ENCODE measurements at places on chromosomes 2 and 18. TPM values are rescaled to one million over a fixed set of nuclear protein-coding genes. Genes with fewer than 3 reads are reported as not detected.

- DNase-seq, result no peak
Measured at GRCh38 chr2:196479350-196479749, 160.2 kb upstream of the CCDC150 start.

GRCh38 chr18:28995319-28995718 lies 818.4 kb upstream of the CDH2 start:
- no peak for DNase-seq

- DNase-seq, result no peak
Measured at GRCh38 chr2:62140426-62141141, 55.3 kb upstream of the B3GNT2 start.

DNA sequence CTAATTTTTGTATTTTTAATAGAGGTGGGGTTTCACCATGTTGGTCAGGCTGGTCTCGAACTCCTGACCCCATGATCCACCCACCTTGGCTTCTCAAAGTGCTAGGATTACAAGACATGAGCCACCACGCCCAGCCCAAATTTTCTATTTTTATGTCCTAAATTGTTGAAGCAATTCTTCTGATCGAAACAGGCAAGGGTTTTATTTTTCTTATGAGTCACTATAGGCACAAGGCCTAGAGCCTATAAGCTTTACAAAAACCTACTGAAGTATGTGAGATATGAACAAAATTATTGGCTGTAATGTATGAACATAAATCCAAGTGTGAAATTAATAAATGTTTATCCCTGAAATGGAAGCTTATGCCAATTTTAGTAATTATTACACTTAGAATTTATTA lies 464.2 kb upstream of the NRP2 start:
- DNase-seq, result no peak

- no peak for DNase-seq
Measured at GRCh38 chr2:122307763-122308162, 552.3 kb downstream of the TSN start.

Gene KCNG2
- total RNA-seq, result not detected

Gene SERPINB7
- 0.68 TPM for total RNA-seq

DNA sequence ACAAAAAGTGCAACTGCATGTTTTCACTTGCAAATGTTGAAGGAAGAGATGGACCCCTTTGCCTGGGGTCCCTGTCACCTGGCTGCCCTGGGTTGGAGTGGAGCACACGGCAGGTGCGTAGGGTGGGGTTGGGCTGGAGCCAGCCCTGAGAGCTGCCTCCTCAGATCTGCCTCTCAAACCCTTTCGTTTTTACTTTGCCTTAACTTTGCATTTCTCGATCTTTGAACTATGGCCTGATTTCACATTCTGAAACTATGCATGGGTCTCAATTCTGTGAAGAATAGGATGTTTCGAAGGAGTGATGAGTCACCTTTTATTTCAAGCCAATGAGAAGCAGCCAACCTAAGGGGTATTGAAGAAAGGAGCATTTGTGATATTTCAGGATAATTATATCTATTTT lies 132.8 kb downstream of the ACOXL start:
- DNase-seq, result no peak

Gene SGPP2
- 0.23 TPM for total RNA-seq

Gene MEP1B
- total RNA-seq, result 0.18 TPM

GRCh38 chr2:158774681-158775080 lies 20.4 kb upstream of the DAPL1 start:
- DNase-seq, result no peak

DNA sequence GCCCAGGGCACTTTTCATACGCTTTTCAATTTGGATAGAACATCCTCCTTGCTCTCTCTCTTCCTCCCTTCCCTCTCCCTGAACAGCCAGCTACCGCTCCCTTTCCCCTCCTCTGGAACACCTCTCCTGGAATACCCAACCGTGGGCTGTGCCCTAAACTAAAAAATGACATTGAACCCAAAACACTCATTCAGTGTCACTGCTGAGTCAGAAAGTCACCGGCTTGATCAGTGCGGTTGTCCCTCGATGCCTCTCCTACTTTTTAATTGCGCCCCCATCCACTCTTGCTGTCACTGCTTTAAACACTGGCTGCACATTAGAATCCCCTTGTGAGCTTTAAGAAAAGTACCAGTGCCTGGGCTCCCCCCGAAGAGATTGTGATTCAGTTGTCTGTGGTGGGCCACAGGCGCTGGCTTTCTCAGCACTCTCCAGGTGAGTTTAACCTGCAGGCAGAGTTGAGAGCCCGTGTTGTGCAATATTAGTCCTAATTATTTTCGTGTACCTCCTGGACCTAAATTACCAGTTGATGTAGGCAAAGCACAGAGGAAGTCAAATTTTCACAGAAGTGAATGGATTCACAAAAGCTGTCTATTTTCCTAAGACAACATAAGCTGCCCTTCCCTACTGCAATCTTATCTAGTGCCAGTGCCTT lies 302.0 kb downstream of the PRKCE start:
- DNase-seq, result no peak

Gene LRP1B
- total RNA-seq, result 1.7 TPM

DNA sequence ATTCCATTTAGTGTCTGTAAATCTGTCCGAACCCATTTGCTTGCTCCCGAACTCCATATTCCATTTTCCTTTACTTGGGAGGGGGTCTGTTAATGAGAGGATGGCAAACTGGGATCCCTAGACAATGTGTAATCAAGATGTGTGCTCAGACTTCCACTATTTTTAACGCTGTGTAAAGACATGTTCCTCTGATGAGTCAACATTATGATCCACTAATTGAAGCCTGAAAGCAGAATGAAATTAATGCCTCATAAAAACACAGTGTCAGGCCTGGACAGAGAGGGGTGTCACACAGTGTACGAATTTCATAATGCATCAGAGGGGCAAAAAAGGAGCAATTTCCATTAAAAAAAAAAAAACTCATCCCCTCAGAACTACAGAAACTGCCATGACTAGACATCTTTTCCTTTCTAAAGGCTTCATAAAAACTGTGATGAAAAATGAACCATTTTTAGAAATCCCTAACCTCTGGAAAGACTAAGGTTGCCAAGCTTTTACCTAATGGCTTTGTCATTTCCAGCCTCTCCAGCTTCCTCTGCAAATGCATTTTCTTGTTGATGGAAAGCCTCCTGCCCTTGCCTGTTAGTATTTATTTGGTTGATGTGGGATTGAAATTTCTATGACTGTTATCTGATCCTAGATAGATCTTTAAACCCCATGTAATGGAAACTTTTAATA lies 209.2 kb upstream of the DCC start:
- DNase-seq, result no peak

Gene SLC23A3
- total RNA-seq, result 2.6 TPM

- DNase-seq, result no peak
Measured at GRCh38 chr2:63903003-63903402, 61.3 kb downstream of the UGP2 start.

Gene ACVR1C
- total RNA-seq, result 0.14 TPM

Gene IL37
- not detected for total RNA-seq

Gene GRHL1
- 9.7 TPM for total RNA-seq

- DNase-seq, result no peak
Measured at GRCh38 chr2:183185534-183185933, 61.3 kb downstream of the NUP35 start.

Gene CFAP65
- not detected for total RNA-seq

Data from mesothelial cell of epicardium (in vitro differentiated cells).